ENCODE measurements at places on chromosomes 3 and 15.

- DNase-seq, result no peak
Measured at GRCh38 chr15:57580428-57580827, 11.3 kb upstream of the MYZAP start.

GRCh38 chr15:101539492-101539891 is 50.0 kb upstream of the PCSK6 start:
- no peak for DNase-seq

DNA sequence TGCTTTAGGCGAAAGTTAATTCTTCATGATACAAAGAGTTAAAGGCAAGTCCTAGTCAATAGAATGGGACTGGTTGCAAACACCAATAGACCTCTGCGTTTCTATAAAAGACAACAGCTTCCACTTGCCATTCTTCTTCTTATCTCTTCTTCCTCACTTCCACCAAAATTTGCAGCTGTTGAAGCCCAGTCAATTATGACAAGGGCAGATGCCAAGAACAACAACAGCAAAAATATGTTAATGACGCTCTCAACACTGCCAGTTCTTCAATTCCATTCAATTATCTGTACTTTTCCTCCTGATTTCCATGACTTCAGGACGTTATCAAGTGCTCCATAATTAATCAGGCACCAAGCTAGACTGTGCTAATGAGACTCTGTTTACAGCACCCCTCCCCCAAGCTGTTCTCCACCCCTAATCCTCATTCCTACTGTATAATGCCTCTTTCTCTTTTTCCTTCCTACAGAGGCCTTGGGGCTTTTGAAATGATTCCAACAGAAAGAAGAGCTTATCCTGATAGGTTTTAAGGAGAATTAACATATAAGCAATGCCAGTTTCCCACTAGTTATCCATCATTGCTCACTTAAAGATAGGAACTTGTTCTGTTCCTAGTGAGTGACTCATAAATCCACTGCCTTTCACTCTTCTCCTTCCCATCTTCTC is 1160.5 kb downstream of the IGSF11 start:
- no peak for DNase-seq

- DNase-seq, result no peak
Measured at GRCh38 chr3:118980832-118981231, 53.8 kb downstream of the IGSF11 start.

DNA sequence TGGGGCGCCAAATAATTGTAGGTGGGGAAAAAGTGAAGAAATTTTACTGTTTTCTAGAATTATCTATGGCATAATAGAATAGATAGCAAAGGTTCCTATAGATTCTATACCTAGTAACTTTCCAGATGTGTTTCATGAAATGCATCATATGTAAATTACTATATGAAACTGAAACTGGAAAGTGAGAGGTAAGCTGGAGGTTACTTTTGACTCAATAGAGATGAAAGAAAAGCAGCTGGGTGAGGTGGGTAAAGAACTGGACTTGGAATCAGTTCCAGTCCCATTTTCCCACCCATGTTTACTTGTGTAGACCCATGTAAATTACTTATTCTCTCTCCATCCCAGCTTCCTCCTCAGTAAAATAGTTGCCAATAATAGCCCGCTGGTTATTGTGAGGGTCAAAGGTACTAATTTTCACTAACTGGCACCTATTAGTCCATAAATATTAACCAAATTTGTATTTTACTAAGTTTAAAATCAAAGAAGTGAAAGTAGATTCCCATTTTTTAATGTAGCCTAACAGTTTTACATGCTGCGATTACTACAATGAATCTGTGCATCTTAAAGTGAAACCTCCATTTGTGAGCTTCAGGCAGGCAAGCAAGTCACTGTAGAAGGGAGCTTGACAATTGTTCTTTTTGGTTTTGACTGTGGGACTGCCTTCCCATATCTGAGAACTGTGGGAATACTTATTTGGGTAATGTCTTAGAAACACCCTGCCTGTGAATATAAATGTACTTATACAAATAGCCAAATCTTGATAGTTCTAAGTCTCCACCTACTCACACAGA is 312.1 kb downstream of the SLC9A9 start:
- no peak for DNase-seq

DNA sequence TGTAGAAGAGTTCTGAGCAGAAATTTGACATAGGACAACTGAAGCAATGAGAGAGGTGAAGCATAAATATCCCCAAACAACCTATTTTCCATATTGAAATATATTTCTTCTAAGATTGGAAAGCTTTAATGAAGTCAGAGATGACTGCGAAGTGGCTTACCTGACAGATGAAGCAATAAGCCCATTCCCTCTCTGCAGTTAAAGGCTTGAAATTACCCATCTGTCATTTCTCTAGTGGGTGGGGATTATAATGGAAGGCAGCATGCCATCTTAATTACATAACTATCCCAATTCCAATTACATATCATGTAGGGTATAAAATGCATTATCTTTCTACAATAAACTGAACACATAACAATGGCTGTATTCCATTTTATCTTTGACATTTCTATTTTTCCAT is 1070.5 kb downstream of the SI start:
- DNase-seq, result no peak

DNA sequence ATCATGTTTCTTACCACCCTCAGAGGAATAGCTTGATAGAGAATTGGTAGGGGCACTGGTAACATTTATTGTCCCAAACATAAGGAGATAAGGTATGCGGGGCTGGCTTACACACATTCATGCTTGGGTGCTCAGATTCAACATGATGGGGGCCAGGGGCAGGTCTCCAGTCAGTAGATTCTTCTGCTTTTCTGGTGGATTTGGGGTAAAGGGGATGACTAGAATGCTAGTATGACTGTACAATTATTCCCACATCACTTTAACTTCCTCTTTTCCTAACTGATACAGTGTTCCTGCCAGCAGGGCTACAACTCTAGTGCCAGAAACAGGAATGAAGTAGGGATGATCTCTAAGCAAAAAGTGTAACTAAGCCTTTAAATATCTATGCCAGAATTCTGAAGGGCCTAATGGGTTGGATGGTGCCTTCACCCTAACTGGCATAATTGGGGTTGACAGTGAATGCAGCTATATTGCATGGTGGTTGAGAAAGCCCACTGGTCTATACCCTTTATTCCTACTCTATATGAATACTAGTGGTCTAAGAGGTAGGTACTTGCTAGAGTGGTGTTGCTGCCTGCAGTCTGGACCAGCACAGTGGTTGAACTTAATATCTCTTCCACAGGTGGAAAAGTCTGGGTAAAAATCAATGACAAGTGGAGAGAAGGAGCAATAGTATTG is 117.4 kb downstream of the IL12A start:
- no peak for DNase-seq

DNA sequence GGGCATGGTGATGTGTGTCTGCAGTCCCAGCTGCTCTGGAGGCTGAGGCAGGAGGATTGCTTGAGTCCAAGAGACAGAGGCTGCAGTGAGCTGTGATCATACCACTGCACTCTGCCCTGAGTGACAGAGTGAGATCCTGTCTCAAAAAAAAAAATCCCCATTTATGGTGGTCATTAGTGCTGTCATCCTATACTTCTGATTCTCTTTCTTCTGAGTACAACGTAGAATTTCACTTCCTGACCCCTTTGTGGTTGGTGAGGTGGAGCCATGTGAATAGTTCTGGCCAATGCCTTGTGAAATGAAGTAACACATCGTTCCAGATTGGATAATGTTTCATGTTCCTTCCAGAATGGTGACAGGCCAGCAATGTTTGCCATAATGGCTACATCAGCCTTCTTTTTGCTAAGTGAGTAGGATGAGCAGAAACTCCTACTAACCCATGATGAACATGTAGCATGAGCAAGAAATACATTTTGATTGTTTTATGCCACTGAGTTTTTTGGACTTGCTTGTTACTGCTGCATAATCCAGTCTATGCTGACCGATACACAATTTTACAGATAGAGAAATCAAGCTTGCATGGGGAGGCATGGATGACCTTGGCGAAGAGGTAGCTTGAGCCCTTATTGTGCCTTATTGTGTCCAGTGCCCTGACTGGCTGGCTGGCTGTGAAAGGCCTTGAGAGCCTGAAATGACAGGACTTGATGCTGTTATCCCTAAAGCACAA is 30.9 kb upstream of the TLE3 start:
- DNase-seq, result no peak

DNA sequence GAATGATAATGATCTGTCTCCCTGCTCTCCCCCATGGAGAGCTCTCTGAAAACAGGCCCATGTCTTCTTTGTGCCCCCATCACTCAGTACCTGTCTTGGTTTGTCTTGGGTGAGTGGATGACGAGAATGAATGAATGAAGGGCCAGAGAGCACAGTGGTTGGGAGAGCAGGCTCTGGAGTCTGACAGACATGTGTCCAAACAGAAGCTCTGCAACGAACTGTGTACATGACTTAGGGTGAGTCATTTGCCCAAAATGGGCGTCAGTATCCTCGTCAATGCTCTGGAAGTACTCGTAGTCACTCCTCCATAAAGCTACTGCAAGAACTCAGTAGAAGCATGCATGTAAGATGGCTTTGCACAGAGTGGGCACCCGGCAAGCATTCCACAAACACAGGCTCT is 170.2 kb upstream of the TLE3 start:
- DNase-seq, result no peak

GRCh38 chr3:124619887-124620599 is 110.2 kb upstream of the UMPS start:
- DNase-seq, result no peak

GRCh38 chr3:162302983-162303624 is 806.5 kb downstream of the OTOL1 start:
- DNase-seq, result no peak

DNA sequence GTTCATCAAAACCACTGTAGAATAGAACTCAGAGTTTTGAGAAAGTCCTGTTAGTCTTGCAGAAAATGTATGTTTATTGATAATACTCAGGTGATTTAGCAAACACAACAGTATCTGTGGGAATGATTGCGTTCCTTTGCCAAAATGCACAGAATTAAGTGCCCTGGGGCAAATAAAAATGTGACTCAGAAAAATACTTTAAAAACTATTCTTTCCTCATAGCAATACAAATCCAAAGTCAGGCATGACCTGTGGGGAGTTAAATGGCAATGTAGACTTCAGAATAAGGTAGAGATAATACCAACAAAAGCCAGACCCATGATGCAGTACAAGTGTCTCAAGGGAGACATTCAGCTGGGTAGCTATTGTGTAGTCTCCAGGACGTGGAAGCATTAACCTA is 72.3 kb upstream of the SNTN start:
- DNase-seq, result no peak

- DNase-seq, result no peak
Measured at GRCh38 chr15:80246425-80246894, 5.6 kb downstream of the CTXND1 start.

DNA sequence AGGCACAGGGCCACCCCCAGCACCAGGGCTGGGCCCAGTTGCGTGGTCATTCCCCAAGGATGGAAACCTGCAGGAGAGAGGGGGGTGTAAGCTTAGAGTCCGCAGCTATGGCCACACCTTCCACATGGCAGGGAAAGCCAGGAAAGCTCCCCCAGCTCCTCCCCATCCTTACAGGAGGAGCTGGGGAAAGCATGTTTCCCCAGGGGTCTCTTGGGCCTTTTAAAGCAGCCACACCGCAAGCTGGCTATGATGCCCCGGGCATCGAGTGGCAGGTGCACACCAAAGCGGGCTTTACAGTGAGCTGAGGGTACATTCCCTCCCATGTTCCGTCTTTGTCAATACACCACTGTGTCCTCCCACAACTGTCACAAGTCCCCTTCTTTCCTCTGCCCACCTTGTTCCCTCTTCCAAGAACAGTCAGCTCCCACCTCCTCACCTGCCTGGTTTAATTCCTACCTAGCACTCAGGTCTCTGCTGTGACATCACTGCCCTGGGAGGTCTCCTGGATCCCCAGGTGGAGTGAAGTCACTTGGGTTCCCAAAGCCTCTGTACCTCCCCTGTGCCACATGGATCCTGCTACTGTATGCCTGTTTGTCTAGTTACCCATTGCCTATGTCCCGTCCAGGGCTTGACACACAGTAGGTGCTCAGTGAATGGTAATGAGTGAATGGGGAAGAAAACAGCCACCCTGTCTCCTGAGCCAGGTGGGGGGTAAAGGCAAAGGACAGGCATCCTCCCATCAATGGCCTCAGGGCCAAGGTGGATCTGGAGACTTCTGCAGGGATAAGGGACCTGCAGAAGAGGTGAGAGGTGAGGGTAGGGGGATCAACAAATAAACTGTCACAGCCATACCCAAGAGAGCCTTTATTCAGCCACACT is 3.4 kb downstream of the HYAL3 start:
- DNase-seq, result no peak

DNA sequence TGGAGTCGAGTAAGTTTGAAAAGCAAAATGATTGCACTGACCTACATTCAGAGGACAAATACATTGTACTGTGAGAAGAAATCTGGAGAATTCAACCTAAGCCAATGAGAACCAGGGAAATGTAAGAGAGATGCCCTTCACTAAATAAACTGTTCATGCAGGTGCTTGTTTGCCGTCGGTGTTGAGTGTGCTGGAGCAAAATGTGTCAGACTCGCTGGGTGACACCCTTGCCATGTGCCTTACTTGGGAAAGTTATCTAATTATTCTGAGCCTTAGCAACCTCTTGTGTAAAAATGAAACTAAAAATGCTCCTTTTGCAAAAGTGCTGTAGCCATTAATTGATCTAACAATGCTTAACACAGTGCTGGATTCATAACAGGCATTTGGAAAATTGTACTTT is 140.4 kb downstream of the GABRB3 start:
- no peak for DNase-seq

- no peak for DNase-seq
Measured at GRCh38 chr3:11118181-11118682, 36.1 kb upstream of the HRH1 start.

DNA sequence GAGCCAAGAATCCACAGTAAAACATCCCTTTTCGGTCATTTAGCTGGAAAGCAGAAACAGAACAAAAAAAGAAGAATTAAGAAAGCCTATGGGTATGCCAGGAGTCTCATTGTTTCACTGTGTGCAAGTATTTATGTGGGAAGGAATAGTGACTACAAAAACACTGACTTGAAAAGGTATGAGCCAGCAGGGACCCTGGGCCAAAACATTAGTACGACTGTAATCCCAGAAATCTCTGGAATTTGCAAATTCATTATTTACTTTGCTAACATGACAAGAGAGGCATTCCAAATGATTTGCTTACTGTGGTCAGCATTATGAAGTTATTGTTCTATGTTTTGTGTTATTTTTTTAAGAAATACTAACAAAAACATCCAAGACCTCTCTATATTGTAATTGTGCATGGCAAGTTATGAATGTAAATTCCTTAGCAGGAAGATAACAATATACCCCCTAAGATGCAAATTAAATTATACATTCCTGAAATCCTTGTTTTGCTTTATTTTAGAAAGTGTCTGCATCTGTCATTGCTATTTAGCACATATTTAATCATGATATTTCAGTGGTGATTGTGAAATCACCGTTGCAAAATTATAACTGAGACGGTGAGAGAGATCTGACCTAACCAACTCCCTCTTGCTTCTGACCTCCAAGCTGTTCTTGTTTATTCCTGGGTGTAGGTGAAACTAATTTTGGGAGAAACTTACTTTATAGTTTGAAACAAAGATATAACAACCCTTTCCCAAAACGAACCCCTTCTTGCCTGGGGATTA is 299.2 kb downstream of the ZPLD1 start:
- no peak for DNase-seq

DNA sequence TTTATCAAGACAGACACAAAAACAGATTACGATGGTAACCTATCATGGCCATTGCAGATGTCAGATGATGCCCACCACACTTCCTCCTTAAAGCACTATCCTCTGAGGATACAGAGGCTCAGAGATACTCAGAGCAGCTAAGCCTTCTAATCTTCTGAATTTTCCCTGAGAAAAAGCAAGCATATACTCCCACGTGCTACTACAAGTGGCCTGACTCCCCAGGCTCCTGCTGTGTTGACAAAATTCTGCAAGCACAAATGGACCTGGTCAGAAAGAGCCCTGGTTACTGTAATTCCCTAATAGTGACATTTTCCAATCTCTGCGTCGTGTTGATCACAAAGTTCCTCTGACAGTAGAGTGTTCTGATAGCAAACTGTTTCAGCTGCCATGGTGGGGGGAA is 207.1 kb downstream of the KCNMB2 start:
- no peak for DNase-seq

Measured in stimulated activated CD8-positive, alpha-beta memory T cell treated with anti-CD3 and anti-CD28 coated beads, Interleukin-7, amount 100 ng/mL, for 1 hour (primary cell).